ENCODE measurements at places on chromosomes 12 and 14.
A peak's percentile ranks its signal among the peaks of the same experiment; 100 is the strongest.

DNA sequence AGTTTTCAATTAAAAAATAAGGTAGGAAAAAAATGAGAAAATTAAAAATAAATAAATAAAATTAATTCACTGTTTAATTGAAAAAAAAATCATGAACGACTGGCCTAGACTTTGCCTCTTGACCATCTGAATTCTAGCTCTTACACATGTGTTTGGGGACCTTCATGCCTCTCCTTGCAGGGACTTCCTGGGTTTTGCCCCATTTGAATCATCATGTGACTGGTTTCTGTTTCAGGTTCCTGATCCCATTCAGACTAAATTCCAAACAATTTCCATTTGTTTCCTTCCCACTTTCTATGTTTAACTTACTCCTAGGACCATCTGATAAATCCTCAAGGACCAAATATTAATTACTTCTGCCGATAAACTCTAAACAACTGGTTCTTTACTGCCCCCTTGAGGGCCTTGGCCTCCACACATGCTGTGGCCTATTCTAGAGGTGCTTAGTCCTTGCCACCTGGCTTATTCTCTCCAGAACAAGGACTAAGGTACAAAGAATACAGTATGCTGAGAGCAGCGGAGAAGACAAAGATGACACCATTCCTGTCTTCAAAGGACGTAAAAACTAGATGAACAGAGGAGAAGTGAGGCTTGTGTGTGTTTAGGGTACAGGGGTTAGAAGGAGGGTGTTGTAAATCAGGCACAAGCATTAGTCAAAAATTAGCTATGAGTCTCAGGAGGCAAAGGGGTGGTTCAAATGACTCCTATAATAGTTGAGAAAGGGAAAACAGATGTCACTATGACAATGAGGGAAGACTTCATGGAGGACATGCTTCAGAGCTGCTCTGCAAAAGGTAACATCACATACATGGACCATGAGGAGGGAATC lies 125.8 kb upstream of the AVPR1A start:
- no peaks in the 10 kb centered on the region for H3K36me3 ChIP-seq
- DNase-seq, result peak; percentile 63
- no peak overlapping the region for H3K4me3 ChIP-seq
- no peak overlapping the region for H3K27ac ChIP-seq

GRCh38 chr12:81284137-81284536 lies 206.3 kb downstream of the ACSS3 start:
- no peak overlapping the region for H3K27ac ChIP-seq
- H3K36me3 ChIP-seq, result no peaks in the 10 kb centered on the region
- H3K4me1 ChIP-seq, result no peaks in the 10 kb centered on the region
- no peak for DNase-seq
- H3K4me3 ChIP-seq, result no peak overlapping the region

DNA sequence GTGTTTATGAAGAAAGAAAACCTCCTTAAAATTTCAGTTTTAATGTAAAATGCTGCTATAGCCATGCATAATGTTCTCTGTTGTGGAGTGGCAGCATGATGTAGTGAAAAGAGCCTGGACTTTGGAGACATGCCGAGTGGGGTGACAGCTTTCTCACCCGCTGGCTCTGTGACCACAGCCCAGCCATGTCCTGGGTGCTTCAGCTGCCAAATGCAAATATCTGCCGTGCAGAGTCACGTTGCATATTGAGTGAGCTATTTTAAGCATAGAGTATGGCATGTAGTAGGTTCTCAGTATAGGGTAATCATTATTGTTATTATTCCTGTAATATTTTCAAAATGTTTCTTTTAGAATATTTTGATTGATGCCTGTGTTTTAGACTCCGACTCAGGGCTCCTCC lies 15.5 kb upstream of the TCTN2 start:
- H3K27ac ChIP-seq, result no peak overlapping the region
- DNase-seq, result no peak
- H3K4me1 ChIP-seq, result no peaks in the 10 kb centered on the region
- no peak overlapping the region for H3K4me3 ChIP-seq
- no peaks in the 10 kb centered on the region for H3K27me3 ChIP-seq

- no peak overlapping the region for H3K27ac ChIP-seq
- no peak overlapping the region for H3K4me3 ChIP-seq
- H3K27me3 ChIP-seq, result no peaks in the 10 kb centered on the region
- no peaks in the 10 kb centered on the region for H3K36me3 ChIP-seq
Measured at GRCh38 chr12:62635649-62636048, 169.0 kb downstream of the MON2 start.

GRCh38 chr12:15899282-15899870 lies 11.8 kb upstream of the DERA start:
- H3K4me1 ChIP-seq, result no peaks in the 10 kb centered on the region
- peaks cover 57% of the 10 kb centered on the region for H3K36me3 ChIP-seq

DNA sequence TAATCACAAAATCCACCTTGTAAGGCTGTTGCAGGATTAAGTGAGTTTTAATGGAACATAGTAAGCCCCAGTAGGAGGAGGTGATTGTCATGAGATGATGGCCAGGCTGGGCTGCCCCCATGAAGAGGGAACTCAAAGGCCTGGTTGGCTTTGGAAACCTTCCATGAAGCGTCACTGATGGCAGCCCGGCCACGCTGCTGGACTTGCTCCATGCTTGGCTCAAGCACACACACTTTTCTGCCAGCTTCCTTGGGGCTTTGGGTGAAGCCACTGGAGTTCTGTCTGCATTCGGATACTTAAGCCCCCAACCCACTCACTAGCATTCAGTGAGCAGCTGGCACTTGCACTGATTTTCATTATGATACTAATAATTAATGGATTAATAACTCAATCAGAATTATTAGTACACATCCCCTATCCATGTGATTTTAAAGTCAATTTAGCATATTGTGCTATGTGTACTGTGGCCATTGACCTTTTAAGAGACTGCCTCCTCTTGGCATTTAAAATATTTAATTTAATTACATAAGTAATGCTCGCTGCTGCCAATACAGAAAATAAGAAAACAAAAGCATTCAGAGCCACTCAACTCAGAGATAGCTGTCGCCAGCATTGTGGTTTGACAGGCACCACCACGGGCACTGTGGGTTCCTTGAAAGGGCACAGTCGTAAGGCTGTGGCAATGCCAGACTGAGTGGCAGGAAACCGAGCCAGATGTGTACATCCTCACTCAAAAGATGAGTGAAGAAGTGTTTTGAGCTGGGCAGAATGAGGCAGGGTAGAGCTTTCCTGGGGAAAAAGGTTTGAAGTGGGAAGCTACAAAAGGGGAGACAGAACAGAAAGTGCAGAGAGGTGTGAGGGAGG lies 15.9 kb downstream of the KRT85 start:
- peak; percentile 49 for DNase-seq
- no peak overlapping the region for H3K4me3 ChIP-seq
- H3K27ac ChIP-seq, result no peak overlapping the region
- H3K27me3 ChIP-seq, result no peaks in the 10 kb centered on the region
- H3K36me3 ChIP-seq, result no peaks in the 10 kb centered on the region

DNA sequence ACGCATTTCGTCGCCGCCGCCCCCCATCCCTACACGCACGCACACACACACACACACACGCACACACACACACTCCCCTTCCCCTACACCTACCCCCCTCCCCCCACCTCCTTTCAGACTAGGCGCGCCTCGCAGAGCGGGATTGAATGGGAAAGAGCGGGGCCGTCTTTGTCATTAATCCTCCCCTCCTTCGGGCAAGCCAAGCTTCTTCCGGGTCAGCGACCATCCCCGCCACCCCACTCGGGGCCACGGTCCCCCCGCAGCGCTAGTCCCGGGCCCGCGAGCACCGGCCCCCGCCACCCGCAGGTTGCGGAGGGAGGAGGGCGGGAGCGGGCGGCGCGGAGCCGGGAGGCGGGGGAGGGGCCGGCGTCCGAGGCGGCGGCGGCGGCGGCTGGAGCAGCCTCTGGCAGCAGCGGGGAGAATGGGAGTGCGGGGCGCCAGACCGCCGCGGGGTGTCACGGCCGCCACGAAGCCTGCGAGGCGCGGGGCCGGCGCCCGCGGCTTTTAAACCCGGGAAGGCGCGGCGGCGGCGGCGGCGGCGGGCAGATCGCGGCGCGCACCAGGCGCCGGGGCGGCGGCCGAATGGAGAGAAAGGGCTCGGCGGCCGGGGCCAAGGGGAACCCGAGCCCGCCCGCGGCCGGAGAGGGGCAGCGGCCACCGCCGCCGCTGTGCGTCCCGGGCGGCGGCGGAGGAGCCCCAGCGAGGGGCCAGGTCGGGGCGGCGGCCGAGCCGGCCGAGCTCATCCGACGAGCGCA lies at the start of gene TTC9:
TSS of gene TTC9 (plus strand) at position 369 of the 755 bp plus-strand sequence. CDS start at position 583, 214 bp downstream.
- no peaks in the 10 kb centered on the region for H3K4me1 ChIP-seq
- H3K27ac ChIP-seq, result no peak within 1 kb of the TSS
- H3K4me3 ChIP-seq, result peak within 1 kb of the TSS; percentile 50
- no peaks in the 10 kb centered on the region for H3K36me3 ChIP-seq
- DNase-seq, result no peak
- no peaks in the 10 kb centered on the region for H3K27me3 ChIP-seq

DNA sequence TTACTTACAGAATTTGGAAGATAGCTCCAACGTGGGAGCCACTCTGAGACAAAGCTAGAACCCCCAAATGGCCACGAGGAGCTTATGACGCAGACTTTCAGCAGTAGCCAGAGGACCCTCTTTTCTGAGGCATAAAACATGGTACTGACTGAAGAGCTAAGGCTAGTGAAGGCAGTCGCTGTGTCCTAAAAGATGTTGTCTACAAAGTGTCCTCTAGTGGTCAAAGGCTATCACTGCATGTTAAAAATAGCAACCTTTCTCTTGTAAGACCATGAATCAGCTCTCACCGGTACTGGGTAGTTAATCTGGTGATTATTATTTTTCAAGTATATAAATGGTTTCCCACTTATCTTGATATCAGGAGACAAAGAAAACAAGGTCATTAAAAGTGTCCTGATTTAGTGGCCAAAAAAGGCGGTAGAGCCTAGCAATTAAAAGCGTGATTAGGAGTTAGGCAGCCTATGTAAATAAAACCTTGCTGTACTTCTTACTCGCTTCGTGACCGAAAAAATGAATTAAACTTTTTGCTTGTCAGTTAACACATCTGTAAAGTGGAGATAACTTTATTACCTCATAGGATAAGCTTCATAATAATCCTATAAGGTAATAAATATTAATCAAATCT lies 47.0 kb upstream of the LGR5 start:
- no peaks in the 10 kb centered on the region for H3K4me1 ChIP-seq
- no peaks in the 10 kb centered on the region for H3K27me3 ChIP-seq
- DNase-seq, result no peak
- H3K36me3 ChIP-seq, result no peaks in the 10 kb centered on the region
- no peak overlapping the region for H3K27ac ChIP-seq

- no peaks in the 10 kb centered on the region for H3K27me3 ChIP-seq
- H3K4me3 ChIP-seq, result no peak overlapping the region
- H3K4me1 ChIP-seq, result peaks cover 5% of the 10 kb centered on the region
- no peak overlapping the region for H3K27ac ChIP-seq
- DNase-seq, result no peak
Measured at GRCh38 chr12:54383041-54383609, 1.4 kb downstream of the ZNF385A start.

- H3K27ac ChIP-seq, result no peak overlapping the region
- H3K4me1 ChIP-seq, result peaks cover 5% of the 10 kb centered on the region
- H3K4me3 ChIP-seq, result no peak overlapping the region
- no peaks in the 10 kb centered on the region for H3K36me3 ChIP-seq
- DNase-seq, result no peak
Measured at GRCh38 chr14:94171208-94171607, 2.9 kb upstream of the PPP4R4 start.

DNA sequence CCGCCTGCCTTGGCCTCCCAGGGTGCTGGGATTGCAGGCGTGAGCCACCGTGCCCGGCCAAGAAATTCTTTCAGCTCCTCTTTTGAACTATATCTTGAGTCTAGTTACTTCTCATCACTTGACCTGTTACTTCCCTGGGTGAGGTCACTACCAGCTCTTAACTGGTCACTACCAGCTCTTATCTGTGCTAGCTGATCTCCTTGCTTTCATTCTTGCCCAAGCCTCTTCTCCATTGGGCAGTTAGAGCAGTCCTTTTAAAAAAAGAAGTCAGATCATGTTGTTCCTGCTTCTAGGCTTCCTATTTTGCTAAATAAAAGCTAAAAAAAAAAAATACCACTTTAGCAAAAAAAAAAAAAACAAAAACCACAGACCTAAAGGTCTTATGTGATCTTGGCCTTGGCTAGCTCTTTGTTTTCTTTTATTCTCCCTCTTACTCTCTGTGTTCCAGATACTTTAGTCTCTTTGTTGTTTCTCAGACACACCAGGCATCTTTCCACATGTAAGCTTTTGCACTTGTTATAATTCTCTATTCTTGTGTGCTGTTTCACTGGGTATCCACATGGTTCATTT lies 63.5 kb downstream of the RAD51B start:
- no peaks in the 10 kb centered on the region for H3K4me1 ChIP-seq
- no peak overlapping the region for H3K27ac ChIP-seq
- no peak overlapping the region for H3K4me3 ChIP-seq
- no peaks in the 10 kb centered on the region for H3K36me3 ChIP-seq

DNA sequence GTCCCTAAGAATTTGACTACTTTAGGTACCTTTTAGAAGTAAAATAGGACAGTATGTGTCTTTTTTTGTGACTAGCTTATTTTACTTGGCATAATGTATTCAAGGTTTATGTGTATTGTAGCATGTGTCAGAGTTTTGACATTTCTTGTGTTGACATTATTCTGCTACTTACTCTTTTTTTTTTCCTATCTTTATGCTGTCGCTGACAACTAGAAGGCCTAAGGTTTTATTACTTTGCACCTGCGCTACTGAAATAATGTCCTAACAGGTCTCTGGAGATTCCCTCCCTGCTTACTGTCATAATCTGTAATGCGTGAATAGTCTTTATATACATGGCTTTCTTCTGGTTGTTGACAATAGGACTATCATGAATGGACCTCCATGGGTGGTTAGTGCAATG lies 43.0 kb downstream of the PDE3A start:
- H3K27me3 ChIP-seq, result peaks cover 3% of the 10 kb centered on the region
- no peaks in the 10 kb centered on the region for H3K4me1 ChIP-seq
- no peak overlapping the region for H3K27ac ChIP-seq
- no peak overlapping the region for H3K4me3 ChIP-seq
- H3K36me3 ChIP-seq, result no peaks in the 10 kb centered on the region

DNA sequence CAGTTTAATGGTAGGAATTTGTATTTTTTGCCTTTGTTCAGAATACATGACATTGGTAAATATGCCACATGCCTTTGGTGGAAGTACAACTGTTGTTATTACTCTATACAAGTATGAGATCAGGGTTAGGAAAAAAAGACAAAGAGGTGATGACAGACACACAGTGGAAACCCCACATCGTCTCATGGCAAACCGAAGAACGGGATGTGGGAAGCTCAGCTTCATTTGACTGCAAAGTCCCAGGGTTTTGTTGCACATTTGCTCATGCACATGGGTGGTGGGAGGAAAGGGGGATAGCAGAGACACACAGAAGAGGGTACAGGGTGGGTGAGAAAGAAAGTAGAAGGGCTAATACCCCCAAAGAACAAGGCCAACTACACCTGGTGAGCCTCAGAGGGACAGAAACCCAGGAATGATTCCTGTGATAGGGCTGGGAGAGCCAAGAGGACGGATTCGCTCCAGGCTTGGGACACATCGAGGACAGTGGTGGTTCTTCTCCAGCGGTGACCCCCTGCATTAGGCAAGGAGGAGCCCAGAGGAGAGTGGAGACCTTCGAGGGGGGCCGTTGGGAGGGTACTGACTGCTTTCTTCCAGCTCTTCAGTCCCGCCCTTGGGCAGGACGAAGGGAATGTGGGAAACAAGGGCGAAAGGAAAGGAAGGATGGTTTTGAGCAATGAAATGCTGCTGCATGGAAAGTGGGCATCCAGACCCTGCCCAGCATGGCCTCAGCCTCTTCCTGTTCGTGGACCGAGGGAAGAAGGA lies 8.1 kb downstream of the VAMP1 start:
- peaks cover 57% of the 10 kb centered on the region for H3K36me3 ChIP-seq
- no peak for DNase-seq
- H3K27me3 ChIP-seq, result no peaks in the 10 kb centered on the region
- H3K4me3 ChIP-seq, result no peak overlapping the region
- H3K27ac ChIP-seq, result peak overlapping the region; percentile 43

GRCh38 chr14:89406941-89407340 lies 10.1 kb downstream of the FOXN3 start:
- no peak overlapping the region for H3K4me3 ChIP-seq
- H3K36me3 ChIP-seq, result no peaks in the 10 kb centered on the region
- H3K4me1 ChIP-seq, result peaks cover 13% of the 10 kb centered on the region

Data from right lobe of liver (tissue), 6 donors.